ENCODE measurements at places on chromosomes 11 and 22.

GRCh38 chr11:124970925-124971324 lies 16.9 kb downstream of the CCDC15 start:
- DNase-seq = no peak

DNA sequence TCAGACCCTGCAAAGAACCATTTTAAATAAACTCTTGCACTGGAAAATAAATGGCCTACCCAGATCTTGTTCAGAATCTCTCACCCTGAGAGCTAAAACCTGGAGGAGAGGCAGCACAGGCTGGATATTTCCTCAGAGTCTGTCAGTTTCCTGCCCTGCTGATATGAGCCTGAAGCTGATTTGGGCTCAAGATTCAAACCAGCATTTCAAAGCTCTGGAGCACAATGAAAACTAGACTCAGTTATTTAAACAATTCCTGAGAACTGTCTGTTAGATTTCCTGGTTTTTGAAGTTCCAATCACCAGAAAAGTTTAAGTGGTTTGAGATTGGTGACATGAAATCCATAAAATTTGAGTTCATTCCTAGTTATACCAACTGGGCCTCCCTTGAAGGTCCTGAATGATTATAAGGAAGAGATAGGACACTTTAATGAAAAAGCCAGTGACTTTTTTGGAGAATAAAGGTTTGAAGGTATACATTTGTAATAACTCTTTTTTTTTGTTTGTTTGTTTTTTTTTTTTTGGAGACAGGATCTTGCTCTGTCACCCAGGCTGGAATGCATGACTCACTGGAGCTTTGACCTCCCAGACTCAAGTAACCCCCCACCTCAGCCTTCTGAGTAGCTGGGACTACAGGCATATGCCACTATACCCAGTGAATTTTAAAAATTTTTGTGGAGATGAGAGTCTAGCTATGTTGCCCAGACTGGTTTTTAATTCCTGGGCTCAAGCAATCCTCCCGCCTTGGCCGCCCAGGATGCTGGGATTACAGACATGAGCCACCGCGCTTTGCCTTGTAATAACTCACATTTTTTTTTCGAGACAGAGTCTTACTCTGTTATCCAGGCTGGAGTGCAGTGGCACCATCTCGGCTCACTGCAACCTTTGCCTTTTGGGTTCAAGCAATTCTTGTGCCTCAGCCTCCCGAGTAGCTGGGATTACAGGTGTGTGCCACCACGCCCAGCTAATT lies 8.0 kb upstream of the ESAM start:
- DNase-seq = no peak

- DNase-seq = no peak
Observed at GRCh38 chr11:134844838-134845237, 432.8 kb upstream of the B3GAT1 start.

DNA sequence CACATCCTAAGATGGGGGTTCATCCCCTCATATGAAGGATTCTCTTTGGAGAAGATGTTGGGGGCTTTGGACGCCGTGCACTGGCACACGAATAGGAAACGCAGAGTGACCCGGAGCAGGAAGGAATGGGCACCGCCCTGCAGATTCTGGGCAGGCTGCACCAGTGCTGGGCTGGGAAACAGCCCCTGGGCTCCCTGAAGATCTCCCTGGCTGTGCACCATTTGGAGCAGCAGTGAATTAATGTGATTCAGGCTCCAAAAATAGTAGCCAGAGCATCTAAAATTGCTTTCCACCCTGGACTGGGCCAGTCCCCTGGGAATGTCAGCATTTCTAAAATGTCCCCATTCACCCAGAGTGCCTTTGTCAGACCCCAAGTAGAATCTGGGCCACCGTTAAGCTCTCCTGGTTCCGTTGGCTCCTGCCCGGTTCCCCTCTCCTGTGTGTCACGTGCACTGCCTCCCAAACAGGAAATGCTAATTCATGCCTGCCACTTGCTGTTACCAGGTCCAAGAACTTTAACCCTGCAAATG lies 18.6 kb downstream of the IRAG1 start:
- DNase-seq = no peak

DNA sequence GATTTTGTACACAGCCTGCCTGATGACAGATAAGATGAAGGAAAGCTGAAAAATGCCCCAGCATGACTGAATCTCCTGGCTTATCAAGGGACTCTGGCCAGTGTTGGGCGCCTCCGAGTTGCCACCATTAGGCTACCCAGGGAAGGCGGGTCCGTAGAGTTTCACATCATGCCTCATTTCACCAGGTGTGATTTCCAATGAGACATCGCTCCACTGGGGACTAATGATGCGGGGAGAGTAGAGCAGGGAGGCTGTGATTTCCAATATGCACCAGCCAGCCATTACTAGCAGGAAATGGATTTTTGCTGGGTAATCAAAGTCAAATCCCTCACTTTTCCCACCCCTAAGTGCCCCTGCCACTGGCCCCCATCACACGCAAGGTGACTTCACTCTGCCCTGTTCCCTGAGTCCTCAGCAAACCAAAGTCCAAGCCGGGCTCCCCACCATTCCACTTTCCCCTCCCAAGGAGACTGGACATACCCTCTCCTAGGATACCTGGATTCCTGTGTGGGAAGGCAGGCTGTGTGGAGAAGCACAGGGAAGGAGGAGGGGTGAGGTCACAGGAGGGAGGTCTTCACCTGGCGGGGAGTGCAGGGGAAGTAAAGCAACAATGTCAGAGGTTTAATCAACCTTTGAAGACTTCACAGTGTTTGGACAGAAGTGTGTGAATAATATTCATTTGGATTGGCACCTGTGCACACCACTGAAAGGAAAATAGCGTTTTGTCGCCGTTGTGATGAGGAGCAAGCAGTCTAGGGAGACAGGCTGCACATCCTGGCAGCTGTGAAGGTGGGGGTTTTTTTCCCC lies 613.3 kb upstream of the CADM1 start:
- DNase-seq = no peak

DNA sequence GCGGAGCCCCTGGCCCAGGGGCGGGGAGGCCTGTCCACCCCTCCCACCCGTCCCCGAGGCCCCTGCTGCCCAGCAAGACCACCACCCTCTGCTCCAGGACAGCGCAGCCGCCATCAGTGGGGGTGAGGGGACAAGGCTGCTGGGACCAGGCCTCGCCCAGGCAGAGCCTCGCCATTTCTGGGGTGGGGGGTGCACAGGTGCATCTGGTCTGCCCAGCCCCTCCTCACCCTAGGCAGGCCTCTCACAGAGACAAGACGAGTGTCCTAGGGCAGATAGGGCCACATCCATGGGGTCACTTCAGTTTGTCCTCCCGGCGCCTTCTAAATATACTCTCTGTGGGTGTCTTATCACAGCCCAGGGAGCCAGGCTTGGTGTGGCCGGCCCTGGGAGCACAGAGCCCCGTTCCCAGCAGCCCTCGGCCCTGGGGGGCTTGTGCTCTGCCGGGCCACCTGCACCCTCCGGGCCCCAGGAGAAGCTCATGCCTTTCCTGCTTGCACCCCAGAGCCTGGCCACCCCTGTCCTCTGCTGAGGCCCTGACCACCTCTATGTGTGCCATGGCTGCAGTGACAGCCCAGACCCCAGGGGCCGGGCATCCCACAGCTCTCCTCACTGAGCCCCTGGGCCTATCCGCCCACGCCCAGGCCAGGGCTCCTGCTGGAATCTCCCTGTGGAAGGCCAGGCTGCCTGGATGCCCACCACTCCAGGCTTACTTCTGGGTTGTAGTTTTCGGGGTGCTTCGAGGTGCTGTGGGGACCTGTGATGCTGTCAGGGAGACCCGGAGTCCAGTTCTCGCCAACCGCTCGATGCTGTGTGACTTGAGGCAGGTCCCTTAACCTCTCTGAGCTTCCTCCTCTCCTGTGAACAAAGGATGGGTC lies 70.8 kb downstream of the KCNQ1 start:
- no peak for DNase-seq

DNA sequence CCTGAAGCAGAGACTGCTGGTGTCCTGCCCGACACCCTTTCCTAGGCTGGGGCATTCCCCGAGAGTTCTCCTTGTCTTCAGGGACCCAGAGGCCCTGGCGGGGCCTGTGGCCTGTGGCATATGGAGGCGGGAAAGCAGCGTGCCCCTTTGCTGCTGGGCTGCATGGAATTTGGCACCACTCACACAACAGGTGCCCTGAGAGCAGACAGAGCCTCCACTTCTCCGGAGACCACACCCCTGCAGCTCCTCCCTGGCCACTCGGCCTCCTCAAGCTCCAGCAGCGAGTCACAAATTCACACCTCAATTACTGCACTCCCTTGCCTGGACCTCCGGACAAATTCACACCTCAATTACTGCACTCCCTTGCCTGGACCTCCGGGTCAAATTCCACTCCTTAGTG lies 1375.2 kb downstream of the TBC1D22A start:
- no peak for DNase-seq
